ENCODE measurements at places on chromosomes 4 and X.

DNA sequence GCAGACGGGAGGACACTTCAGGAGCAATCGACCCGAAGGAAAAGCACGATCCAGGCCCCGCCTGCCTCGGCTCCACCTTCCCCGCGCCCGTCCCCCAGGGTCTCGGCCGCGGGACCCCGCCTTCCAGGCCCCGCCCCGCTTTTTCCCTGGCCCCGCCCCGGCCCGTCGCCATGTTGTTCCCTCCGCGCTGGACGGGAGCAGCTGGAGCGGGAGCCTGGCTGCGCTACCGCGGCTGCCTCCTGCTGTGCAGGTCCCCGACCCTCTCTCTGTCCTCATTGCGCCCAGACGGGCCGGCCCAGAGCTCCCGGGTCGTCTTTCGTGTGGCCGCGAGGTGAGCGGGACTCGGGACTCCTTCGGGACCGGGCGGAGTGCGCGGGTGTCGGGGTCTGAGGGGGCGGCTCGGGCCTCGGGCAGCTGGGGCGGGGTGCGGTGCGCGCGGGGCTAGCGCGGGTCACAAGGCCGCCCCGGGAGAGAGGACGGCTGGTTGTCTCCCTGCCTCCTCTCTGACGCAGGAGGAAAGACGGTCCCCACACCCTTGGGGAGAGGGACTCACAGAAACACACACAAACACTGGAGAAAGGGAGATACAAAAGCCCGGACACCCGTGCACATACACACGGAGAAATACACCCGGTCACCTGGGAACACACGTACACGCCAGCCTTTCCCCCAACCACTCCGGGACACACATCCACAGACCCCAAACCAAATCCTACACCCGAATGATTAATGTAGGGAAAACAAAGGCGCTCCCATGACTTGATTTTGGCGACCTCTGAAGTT lies at the start of gene RAB9A:
Gene RAB9A (plus strand): TSS at position 171 of the 783 bp plus-strand sequence. CDS start 19,619 bp downstream, outside the sequence.
- peak; percentile 24 for DNase-seq

- DNase-seq: no peak
Observed at GRCh38 chr4:105845559-105845958, 49.7 kb upstream of the NPNT start.

GRCh38 chrX:69128588-69128987 lies 36.7 kb downstream of the PJA1 start:
- no peak for DNase-seq

GRCh38 chrX:49190821-49191573 lies 4.8 kb upstream of the PRICKLE3 start:
- peak; percentile 100 for DNase-seq

DNA sequence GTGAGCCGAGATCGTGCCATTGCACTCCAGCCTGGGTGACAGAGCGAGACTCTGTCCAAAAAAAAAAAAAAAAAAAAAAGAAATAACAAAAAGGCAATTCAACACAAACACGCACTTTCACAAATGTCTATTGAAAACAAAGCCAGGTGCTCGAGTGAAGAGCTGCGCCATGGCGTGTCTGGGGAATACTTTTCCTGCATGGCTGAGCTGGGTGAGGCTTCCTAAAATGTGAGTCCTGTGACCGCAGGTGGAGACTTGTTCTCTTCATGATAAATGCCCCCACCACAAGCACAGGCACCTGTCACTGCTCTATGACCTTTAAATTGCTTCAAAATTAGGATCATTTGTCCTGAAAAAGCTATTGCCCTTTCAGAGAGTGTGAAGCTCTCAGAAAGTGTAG lies 4.0 kb upstream of the ABLIM2 start:
- DNase-seq: no peak

- DNase-seq: no peak
Observed at GRCh38 chr4:159158083-159158617, 55.3 kb downstream of the RAPGEF2 start.

- no peak for DNase-seq
Observed at GRCh38 chrX:50125480-50125879, 75.3 kb downstream of the AKAP4 start.

DNA sequence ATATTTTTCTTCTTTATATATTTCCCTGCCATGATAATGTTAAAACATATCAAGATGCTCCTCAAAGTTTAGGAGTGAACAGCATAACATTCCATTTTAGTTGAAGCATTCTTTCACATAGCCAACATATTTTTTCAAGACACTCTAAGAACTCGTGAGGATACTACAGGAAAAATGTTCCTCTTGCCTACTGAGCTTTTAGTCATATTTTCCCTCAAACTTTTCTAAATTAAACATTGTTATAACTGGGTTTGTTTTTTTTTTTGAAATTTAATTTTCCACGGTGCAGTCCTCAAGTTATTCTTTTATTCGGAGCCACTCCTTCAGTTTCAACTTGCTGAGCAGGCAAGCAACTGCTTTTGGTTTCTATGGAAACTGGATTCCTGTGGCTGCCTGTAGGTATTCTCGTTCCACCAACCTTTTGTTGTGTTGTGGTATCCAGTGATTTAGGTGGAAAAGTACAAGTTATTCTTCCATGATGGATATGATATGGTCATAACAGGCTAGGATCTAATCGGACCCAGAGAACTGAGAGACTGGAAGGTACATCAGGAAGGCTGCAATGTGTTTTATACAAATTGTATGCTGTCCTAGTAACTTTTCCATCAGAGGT lies 248.0 kb downstream of the TRIML1 start:
- no peak for DNase-seq

DNA sequence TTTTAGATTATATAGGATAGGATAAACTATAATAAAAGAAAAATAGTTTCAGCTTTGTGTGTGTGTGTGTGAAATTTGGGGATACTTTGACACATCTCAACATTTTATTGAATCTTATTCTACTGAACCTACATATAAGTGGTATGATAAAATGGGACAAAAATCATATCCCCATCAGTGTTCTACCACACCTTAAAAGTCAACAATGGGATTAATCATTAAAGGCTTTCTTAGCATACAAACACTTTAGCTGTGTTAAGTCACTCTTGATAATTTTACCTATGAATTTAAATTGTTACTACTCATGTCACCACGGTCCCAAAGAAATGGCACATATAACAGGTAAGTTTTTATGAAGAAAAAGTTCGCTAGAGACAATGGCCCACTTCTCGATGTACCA lies 37.7 kb upstream of the LRBA start:
- DNase-seq: no peak

- DNase-seq: no peak
Observed at GRCh38 chr4:178693816-178694215, 1251.6 kb upstream of the AGA start.

DNA sequence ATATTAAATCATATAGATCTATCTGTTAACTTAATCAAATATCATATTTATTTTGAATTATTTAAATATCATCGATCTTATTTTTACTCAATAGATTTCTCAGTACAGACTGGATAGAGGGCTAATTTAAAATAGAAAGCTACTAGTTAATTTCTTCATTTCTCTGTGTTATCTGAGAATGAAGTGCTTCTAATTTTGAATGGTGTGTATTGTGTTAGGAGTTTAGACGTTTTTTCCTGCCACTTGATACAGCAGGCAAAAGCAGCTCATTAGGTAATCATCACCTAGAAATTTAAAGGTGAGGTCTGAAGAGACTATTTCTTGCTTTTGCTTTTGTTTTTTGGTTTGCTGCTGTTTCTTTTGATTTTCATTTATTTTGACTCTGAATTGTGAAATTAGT lies 948.8 kb upstream of the TENM3 start:
- no peak for DNase-seq

GRCh38 chr4:64130907-64131306 lies 278.3 kb downstream of the TECRL start:
- no peak for DNase-seq

GRCh38 chr4:137029026-137029425 lies 503.3 kb downstream of the PCDH18 start:
- DNase-seq: no peak

GRCh38 chr4:110061076-110061475 lies 137.3 kb downstream of the ELOVL6 start:
- no peak for DNase-seq

DNA sequence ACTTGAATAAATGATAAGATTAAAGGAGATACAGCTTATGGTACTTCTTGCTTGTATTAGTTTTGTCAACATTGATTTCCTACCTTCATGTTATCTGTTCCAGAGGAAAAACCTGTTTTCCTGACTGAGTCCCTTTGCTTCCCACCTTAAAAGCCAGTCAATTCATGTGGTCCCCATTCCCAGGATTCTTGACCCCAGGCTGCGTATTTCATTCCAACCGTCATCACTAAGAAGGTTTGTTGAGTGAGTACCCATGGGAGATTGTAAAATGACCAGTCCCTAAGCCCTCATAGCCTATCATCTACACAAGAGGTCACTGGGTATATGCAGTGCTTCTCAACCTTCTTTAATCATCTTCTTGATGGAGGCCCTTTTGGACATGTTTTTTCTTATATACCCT lies 52.2 kb downstream of the BEX3 start:
- no peak for DNase-seq

- no peak for DNase-seq
Observed at GRCh38 chr4:23594125-23594524, 295.7 kb downstream of the PPARGC1A start.

- no peak for DNase-seq
Observed at GRCh38 chr4:16942491-16942890, 44.0 kb upstream of the LDB2 start.

GRCh38 chr4:5456296-5456845 lies 252.0 kb downstream of the EVC2 start:
- DNase-seq: no peak

DNA sequence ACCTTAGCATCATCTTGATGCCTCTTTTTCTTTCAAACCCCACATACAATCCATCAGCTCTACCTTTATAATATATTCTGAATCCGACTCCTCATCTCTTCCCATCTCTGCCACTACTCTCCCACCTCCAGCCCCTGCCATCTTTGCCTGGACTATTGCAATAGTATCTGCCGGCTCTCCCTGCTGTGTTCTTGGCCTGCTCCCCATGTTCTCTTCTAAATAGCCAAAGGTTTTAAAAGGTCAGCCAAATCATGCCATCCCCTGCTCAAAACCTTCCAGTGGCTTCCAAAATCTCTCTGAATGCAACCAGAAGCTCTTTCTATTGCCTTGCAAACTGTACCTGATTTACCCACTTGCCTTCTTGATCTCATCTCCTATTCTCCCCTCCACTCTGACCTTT lies 266.0 kb downstream of the PTTG2 start:
- no peak for DNase-seq

DNA sequence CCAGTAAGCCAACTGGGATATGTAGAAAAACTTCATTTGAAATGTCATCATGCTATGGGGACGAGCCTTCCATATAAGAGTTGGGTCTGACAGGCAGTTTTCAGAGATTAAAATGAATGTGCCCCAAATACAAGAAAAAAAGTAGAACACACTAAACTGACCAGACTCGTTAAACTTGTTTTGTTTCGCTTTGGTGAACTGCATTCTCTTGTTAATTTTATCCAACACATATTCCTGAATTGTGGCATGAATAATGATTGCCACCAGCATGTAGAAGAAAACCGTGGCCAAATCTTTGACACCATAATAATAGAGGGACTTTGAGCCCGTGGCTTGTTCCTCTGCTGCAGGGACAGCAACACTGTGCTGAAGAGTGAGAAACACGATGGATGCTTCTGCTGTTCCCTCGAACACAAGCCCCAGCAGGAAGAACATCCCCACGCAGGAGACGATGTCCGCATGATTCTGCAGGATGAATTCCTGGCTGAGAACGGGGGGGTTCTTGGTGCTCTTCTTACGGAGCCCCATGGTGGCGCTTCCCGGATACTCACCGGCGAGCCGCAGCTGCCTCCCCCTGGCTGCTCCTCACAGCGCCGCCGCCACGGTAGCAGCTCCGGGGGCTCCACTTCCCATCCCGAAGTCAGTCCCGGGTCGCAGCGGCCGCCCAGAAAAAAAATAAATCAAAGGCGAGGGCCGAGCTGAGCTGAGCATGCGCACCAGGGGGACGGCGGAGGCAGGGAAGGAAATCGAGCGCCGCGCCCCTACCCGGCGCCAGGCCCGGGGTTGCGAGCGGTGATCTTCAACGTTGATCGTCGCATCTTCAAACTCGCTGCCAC lies at the start of gene TRAM1L1:
Gene TRAM1L1 (minus strand): TSS at position 711 of the 836 bp plus-strand sequence. CDS start 183 bp downstream, at position 528.
- DNase-seq: no peak

- DNase-seq: no peak
Observed at GRCh38 chr4:181475781-181476507, 767.3 kb upstream of the TENM3 start.

DNA sequence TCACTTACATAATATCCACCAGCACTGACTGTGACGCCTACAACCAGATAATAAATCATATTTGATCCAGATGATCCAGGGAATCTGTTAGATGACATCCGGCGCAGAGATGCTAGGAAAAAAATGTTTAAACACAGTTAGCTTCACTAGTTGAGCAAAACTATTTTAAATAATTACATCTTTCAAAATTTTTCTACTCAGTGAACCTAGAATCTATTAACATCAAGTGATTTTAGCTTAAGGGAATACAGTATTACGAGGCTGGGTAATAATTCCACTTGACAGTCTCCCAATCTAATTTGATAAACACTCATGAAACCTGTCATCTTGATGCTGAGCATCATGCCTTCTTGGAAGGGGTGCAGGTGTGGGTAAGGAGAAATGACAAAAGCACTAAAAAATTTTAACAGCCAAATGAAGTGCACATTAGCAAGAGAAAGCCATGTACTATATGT lies 4.7 kb downstream of the MGARP start:
- no peak for DNase-seq

DNA sequence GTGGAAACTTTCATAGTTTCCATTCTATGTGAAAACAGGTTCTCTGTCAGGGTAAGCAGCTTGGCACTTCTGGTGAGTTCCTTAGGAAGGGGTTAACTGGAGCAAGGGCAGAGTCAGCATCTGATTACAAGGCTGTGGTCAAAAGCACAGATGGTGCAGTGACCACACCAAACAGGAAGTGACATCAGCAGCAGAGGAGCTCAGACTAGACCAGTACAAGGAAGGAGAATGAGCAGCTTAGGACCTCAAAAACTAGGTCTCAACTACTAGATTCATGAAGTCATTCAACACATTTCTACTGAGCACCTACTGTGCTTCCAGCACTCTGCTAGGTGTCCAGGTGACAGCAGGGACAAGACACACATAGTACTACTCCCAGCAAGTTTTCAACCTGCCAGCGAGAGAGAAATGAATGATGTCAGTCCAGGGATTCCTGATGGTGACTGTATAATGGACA lies 130.2 kb downstream of the AMELX start:
- no peak for DNase-seq

DNA sequence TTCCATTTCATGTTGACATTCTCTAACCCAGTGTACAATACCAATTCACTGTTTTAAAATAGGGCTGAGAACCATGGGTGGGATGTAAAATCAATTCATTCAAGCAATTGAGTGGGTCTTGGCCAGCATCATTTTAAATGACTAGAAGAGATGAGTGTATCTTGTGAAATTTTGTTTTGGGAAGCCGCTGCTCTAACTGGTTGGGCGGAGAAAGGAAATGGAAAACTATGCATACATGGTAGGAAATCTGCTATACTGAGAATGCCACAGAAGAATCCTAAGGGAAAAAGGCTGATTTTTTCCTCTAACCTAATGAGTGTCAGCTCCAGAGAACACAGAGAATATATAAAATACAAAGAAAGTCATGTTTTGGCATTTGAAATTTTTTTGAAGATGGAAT lies 54.8 kb upstream of the DCLK2 start:
- DNase-seq: no peak
